NCI-H2107 (cell line): ENCODE measurements at places on chromosomes 1 and 21.
A peak's percentile ranks its signal among the peaks of the same experiment; 100 is the strongest.

DNA sequence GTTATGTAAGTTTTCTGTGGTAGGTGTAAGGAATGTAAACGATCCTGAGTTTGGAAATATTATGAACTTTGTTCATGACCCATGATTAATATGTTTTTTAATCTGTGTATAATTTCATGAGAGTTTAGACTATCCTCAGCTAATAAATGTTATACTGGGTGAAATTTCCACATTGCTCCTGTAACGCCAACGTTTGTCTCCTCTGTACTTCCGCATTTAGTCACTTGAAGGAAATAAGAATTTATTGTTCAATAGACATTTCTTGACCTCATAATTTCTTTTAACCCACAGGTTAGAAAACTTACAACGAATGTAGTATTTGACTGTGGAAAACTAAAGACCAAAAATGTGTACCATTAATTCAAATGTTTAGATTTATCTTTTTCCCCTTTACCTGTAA, 876 bp downstream of the KCNJ15 start:
- no peak for DNase-seq

DNA sequence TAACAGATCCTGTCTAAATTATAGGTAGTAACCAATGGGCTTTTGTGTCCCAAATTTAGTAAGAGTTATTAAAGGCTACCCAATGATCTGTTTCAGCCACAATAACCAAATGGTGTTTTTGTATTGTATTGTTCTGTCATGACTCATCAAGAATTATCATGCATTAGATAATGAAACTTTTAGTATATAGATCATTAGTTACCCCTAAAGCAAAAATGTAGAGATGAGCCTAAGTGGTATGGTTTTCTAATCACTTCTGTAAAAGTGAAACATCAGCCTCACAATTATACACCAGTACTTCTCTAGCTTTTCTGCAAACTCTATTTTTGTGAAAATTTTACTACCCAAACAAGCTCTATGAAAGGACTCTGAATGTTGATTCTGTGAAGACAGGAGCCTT, 71.4 kb downstream of the LRRC7 start:
- no peak for DNase-seq

- DNase-seq = no peak
Observed at GRCh38 chr1:83103341-83103740, 895.6 kb downstream of the TTLL7 start.

GRCh38 chr1:215360758-215361157, 206.3 kb upstream of the KCTD3 start:
- DNase-seq = no peak

DNA sequence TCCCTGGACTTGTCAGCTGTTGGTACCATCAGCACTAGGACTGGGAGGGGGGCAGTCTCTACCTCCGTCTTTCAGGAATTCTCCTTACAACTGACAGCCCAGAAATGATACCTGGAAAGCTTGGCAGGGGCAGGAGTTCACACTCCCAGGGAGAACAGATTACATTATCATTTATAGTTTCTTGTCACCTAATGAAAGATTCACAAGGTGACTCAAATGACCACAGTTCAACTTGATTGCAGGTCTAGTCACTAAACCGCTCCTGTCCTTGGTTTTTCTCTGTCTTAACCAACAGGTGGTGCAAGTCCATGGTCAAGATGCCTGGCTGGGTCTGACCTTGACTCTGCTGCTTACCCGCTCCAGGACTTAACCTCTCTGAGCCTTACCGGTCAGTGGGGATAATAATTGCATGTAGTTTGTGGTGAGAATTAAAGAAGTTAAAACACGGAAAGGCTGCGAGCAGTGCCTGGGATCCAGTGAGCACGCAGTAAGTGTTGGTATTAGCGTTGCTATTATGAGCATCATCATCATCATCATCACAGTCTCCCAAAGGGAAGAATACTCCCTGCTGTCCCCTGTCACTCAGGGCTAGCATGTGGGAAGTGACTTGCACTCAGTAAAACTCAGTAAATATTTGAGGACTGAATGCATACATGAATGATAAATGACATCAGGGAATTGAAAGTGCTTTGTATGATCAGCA, 125.3 kb upstream of the CD34 start:
- no peak for DNase-seq

DNA sequence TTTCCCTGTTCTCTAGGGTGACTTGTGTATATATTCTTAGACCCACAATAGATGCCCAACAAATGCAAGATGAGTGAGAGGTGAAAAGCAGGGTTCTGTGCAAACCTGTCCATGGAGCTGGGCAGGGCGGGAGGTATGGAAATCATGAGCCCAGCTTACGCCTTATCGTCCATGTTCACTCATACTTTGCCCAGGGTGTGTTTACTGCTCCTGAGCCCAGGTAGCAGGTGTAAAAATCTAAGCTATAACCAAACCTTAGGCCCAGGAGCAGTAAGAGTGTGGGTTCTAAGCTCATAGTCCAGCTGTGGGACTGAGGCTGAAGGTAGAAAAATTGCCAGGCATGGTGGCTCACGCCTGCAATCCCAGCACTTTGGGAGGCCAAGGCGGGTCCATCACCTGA, 48.1 kb downstream of the CACNA1E start:
- no peak for DNase-seq

DNA sequence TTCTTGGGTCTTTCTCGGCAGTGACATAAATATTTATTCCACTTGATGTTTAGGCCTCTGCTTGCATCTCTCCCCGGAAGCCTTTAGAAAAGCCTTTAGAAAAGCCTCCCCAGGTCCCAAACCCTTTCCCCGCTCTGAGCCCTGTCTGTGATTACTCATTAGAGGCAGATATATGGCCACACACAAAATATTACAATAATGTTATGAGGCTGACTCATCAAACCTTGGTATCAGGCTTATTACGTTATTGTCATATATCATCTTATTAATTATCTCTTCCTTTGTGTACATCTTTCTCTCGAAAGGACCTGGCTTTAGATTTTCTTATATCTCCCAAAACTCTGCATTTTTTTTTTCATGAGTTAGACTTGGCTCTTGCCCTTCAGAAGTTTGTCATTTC, 69.5 kb downstream of the FGGY start:
- DNase-seq = no peak

GRCh38 chr1:3584915-3585314, 26.4 kb downstream of the MEGF6 start:
- DNase-seq = no peak

- DNase-seq = no peak
Observed at GRCh38 chr1:214372092-214372491, 91.1 kb downstream of the SMYD2 start.

- no peak for DNase-seq
Observed at GRCh38 chr1:43280692-43281091, 4.7 kb downstream of the C1orf210 start.

DNA sequence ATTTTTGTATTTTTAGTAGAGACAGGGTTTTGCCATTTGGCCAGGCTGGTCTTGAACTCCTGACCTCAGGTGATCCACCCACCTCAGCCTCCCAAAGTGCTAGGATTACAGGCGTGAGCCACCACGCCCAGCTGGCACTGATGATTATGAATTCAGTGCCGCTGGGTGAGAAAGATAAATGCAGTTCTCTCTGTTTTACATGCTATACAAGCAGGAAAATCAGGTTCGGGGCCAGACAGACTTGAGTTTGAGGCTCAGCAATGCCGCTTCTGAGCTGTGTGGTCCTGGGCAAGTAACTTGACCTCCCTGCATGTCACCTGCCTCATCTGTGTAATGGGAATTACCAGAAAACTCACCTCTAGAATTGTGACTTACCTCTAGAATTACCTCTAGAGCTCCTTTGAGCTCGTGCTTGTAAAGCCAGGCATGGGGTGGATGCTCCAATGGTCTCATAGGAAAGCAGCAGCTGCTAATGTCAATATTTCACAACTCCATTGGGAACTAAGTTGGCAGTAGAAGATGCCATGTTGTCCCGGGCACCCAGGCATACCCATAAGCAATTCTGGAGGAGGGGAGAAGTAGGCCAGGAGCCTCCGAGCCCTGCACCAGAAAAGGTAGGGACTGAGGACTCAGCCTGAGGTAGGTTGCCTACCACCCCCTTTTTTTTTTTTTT, 119.8 kb upstream of the SLC25A33 start:
- no peak for DNase-seq

DNA sequence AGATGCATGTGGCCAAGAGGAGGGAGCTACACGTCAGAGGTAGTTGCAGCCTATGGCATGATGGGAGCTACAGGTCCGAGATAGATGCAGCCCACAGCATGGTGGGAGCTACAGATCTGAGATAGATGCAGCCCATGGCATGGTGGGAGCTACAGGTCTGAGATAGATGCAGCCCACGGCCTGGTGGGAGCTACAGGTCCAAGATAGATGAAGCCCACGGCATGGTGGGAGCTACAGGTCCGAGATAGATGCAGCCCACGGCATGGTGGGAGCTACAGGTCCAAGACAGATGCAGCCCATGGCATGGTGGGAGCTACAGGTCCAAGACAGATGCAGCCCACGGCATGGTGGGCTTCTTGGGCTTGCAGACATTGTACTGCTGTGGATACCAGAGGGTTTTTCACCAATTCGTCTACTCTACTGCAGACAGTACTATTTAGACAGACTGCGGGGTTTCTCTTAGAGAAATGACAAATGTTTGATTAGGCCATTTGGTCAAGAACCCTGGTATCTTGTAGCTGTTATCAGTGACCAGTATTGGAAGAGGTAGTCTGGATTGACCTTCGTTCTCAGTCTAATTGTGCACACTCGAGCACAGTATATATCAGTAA, 127.4 kb downstream of the DHRS3 start:
- DNase-seq = no peak

DNA sequence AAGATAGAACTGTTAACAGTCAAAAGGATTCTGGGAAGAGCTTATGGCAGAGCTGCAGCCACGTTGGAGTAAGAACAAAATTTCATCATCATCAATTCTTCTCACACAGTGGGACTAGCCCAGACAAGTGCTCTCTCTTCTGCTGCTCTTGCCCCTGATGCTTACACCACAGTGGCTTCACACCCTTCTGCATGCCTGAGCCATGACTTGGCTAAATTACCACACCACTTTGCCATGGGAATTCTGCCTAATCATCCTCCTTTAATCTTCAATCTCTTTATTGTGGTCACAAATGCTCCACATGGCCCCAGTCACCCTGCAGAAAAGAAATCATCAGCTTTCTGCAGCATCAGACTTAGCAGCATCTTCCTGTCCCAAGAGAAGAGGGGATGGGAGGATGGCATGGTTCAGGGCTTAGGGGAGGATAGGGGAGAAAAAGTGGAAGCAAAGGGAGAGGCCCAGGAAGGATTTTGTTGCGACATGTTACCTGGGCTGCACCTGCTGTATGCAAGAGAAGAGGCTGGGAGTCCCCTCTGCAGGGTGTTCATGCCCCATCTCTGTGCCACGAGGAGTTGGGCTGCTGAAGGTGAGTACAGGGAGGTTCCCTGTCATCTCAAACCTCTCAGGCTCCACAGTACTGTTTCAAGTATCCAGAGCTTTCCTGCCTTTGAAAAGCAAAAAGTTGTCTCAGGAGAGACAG, 9.0 kb upstream of the RPTN start:
- no peak for DNase-seq

- peak; percentile 43 for DNase-seq
Observed at GRCh38 chr1:226609836-226610455, 61.4 kb downstream of the STUM start.

GRCh38 chr1:88036345-88037014, 647.6 kb upstream of the PKN2 start:
- no peak for DNase-seq
